Central memory CD4-positive, alpha-beta T cell (primary cell): ENCODE measurements at places on chromosomes 1 and 21.
A peak's percentile ranks its signal among the peaks of the same experiment; 100 is the strongest.

DNA sequence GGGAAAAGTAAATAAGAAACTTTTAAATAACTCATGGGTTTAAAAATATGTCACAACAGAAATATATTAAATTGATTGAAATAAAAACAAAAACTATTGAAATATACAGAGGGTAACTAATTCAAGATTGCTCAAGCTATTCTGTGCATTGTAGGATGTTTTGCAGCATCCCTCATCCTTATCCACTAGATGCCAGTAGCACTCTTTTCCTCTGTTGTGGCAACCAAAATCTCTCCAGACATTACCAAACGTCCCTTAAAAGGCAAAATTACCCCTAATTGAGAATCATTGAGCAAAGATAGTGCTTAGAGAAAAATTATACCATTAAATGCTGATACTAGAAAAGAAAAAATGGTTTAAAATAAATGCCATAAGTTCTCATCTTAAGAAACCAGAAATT, 682.6 kb downstream of the RWDD3 start:
- no peak for DNase-seq

DNA sequence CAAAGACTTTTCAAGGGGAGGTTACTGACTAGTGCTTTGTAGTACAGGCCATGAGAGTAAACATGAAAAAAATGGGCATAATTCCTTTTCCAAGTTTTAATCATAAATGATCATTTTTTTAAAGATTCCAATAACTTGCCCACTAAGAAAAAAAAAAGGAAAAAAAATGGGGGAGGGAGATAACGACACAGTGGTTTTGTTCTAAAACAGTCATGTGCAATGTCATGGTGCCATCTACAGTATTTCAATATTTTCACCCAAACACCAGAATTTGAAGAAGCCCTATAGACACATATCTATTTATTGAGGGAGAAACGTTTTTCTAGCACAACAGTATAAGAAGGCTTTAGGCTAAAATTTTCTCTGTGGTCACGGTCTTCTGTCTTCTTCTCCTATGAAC, 250.2 kb downstream of the LTN1 start:
- no peak for DNase-seq

DNA sequence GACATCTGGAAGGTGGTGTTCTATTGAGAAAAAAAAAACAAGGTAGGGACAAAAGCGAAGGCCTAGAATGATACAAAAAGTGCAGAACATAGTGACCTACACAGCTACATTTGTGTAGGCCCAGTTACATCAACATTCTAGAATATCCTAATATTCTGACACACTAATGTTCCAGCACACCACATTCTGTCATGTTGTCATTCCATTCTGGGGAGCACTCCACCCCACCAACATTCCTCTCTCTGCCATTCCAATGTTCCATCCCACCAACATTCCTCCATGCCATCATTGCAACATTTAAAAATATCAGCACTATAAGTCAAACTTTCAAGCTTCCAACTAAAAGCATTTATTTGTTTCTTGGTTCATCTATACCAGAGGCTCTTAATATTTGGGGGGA, 28.5 kb downstream of the COA7 start:
- DNase-seq = no peak

- no peak for DNase-seq
Observed at GRCh38 chr1:109799445-109799844, 35.7 kb upstream of the EPS8L3 start.

DNA sequence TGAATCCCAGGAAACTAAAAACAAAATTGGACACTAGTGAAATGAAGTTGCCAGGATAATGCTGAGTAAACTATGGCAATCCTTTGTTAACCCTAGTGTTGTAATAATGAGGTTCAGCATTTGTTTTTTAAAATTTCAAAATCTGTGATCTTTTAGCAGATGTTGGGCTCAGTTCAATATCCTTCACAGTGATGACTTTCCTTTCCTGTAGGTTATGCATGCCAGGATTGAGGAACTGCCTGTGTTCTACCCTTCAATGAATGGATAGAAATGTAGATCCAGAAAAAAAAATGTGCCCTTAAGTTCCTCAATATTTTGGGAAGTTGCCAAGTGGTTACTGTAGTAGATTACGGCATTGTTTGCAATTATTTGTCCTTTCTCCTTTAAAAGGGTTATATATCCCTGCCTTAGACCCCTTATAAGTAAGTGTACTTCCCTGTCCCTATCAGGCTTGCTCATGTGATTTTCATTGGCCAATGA, 35.5 kb upstream of the IRF2BP2 start:
- no peak for DNase-seq

DNA sequence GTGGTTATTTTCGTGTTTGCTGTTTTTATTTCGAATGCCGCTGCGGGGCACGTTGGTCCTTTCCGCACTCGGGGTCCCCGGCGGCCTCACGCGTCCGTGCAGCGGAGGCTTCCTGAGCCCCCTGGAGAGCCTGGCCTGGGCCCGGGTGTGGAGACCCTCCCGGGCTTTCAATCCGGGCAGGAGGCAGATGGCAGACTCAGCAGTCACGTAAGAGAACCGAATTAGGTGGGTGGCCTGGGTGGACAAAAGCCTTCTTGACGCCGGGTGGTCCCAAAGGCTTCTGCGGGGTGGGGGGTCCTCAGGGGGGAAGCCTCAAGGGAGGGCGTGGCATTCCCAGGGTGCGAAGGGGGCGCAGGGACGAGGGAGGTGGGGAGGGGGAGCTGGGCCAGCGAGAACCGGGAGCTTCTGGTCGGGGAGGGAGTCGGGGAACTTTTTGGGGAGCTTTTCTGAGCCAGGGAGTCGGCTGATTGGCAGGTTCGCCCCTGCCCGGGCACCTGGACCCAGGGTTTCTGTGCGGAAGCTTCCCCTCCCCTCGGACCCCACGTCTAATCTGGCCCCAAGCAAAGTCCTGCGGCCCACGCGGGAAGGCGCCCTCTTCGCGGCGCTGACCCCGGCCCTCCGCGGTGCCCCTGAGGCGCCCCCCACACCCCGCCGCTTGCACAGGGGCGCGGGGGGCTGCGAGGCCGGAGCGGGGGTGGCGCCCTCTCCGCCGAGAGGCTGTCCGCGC, 1.3 kb upstream of the HES4 start:
- DNase-seq = no peak

- no peak for DNase-seq
Observed at GRCh38 chr1:23585321-23586022, 26.2 kb upstream of the ID3 start.

DNA sequence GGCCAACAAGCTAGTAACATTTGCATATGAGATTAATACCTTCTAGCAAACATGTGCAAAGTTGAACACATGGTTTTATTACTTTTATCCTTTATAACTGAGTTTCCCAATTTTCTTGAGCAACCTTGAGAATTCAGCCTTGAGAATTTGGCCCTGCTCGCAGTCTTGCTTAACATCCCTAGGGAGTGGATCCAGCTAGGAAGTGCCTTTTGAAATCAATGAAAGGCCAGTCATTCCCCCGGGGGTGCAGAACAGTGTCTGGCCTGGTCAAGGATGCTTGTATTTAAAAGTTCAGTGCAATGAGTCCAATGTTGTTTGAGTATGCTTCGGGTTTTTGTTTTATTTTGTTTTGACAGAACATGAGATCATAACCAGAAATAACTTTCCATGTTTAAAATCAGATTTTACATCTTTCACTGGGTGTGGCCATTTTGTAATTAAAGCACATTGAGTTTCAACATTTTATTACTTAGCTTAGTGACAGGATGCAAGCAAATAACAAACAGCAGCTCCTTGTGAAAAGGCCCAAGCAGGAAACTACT, 16.7 kb downstream of the PALMD start:
- no peak for DNase-seq

DNA sequence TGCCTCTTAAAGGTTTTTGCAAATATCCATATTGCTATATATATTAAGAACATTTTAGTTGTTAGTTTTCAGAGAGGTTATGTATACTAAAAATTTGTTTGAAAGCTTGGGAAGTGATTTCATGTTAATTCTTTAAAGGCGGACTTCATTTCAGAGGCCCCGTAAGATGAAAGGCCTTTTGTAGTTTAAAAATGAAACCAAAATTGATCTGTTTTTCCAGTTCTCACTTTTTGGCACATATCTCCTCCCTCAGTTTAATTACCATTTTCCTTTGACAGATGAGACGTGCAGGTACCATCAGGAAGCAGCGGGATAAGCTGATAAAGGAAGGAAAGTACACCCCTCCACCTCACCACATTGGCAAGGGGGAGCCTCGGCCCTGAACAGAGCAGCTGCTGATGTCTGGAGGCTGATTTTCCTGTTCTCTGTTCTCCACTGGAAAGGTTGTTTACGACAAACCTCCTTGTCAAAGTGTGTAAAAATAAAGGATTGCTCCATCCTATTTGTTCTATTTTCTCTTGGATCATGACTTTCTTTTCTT, 8.0 kb downstream of the NDUFS5 start:
- peak; percentile 16 for DNase-seq

GRCh38 chr1:155607708-155608107, 2.3 kb upstream of the MSTO1 start:
- no peak for DNase-seq

GRCh38 chr1:22252251-22252650, 109.4 kb upstream of the WNT4 start:
- no peak for DNase-seq

GRCh38 chr1:36588972-36589371, 106.3 kb upstream of the CSF3R start:
- no peak for DNase-seq

- no peak for DNase-seq
Observed at GRCh38 chr1:58884706-58885661, 101.1 kb upstream of the JUN start.

GRCh38 chr1:242764161-242764560, 239.7 kb upstream of the PLD5 start:
- DNase-seq = no peak

DNA sequence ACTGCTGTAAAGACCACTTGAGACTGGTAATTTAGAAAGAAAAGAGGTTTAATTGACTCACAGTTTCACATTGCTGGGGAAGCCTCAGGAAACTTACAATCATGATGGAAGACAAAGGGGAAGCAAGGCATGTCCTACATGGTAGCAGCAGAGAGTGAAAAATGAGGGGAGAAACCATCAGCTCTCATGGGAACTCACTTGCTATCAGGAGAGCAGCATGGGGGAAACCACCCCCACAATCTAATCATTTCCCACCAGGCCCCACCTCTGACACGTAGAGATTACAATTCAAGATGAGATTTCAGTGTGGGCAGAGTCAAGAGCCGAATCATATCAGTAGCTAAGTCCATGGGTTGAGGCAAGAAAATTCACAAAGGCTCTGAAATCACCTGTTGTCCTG, 23.8 kb upstream of the LYPD8 start:
- DNase-seq = no peak

- no peak for DNase-seq
Observed at GRCh38 chr1:238254935-238255334, 364.2 kb upstream of the ZP4 start.

DNA sequence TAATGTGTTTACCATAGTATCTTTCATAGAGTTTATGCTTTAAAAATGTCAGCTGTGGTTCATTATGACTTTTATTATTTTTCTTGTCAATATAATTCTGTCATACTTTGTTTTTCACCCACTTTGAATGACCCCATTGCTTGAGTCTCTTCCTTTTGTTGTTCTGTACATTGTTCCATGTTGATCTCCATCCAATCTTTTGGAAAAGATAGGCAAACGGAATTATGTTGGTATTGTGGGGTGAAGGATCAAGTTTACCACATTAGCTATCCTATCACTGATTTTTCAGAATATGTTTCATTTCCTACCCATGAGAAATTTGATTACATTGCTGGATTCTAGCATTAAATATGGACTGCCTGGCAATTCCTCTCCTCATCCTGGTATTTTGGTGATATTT, 196.6 kb downstream of the NFIA start:
- DNase-seq = no peak

GRCh38 chr21:42299324-42300044, 15.7 kb downstream of the TFF3 start:
- no peak for DNase-seq

DNA sequence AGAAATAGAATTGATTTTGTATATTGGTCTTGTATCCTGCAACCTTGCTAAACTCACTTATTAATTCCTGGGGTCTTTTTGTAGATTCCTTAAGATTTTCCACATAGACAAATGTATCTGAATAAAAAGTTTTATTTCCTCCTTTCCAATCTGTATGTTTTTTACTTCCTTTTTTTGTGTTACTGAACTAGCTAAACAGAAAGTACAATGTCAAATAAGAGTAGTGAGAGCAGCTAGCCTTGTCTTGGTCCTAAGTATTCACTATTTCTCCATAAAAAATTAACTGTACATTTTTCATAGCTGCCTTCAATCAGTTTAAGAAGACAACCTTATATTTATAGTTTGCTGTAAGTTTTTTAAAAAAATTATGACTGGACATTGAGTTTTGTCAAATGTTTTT, 74.9 kb downstream of the FASLG start:
- no peak for DNase-seq

DNA sequence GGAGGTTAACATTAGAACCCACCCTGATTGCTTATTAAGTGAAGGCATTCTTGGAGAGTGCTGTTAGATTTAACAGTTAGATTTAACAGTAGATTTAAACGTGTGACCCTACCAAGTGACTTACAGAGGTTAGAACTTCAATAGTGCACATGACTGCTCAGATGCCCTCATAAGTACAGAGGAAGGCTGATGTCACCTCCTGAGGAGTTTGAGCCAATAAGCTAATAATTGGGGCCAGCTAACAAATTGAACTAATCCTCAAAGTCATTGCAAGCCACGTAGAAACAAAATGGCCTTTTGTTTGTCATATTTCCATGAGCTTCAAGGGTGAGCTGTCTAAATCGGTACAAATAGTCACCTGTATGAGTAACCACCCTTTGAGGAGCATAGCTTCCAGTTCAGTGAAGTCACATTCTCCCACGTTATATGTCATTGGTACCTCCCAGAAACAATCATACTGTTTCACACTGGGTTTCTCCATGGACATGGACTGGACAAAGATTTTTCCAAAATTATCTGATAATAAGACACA, 11.7 kb downstream of the AVPR1B start:
- no peak for DNase-seq

- no peak for DNase-seq
Observed at GRCh38 chr1:202815120-202815519, 4.4 kb downstream of the PCAT6 start.

DNA sequence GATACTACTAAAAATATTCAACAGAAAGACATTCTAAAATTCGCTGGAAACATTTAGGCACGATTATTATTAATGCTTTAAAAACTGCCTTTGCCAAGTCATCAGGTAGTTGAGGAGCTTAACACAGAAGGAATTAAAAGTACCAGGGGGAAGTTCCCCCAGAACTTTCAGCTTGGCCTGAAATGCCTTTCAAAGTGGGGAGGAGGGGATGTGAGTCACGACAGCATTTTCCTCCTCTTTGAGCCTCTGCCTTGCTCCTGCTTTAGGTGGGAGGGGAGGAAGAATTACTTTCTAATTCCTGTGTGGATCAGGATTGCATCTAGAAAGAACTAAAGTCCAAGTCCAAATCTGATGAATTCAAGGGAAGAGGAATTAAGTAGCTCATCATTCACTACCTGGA, 183.7 kb downstream of the CLIC6 start:
- DNase-seq = no peak

DNA sequence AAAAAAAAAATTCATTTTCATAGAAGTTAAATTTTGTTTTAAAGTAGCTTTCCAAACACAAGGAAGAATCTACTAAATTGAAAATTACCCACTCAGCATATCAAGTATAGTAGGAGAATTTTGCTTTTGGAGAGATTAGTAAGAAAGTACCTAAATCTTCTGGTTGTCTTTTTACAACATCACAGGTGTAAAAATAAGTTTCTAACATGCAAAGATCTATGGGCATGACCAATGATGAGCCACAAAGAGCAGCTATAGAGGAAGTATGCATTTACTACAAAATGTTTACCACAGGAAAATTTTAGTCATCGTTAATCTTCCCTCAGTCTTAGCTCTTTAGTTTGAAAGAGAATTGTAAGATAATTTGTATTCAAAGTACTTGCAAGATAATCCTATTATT, 28.1 kb downstream of the ANGPTL3 start:
- no peak for DNase-seq

GRCh38 chr1:30808067-30808662, 50.6 kb upstream of the LAPTM5 start:
- DNase-seq = no peak
